ENCODE measurements at places on chromosomes 6 and 20.
A peak's percentile ranks its signal among the peaks of the same experiment; 100 is the strongest.

DNA sequence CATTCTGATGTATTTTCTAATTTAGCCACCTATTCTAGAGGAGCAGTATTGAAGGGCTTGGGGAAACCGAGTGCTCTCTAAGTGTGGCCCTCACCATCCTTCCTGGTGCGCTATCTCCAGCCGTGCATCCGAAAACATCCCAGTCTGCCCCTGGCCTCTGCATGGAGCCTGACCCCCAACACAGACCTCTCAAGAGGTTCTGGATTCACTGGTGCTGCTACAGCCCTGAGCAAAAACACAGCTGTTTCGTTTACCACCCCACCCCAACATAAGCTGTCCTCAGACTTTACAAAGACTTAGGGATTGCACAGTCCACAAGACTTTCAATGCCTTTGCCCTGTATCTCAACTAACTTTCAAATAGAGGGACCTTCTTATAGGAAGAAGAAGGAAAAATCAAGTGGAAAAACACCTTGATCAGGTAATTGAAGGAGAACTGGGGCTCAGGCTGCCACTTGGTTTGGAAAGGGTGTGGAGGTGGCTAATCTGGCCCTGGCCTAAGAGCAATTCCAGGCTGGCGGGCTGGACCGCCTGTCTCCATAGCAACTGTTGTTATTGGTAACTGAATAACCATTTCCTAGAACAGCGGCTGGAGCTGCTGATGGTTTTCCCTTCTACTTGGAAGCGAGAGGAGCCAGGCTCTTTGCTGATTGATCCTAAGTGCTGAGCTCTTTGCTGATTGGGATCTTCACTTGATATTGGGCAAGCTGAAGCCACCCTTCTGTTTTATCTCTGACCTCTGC, 90.2 kb upstream of the TOX2 start:
- DNase-seq, result no peak

- no peak for DNase-seq
These were observed 172.3 kb upstream of the CDYL start for GRCh38 chr6:4603856-4604369.

DNA sequence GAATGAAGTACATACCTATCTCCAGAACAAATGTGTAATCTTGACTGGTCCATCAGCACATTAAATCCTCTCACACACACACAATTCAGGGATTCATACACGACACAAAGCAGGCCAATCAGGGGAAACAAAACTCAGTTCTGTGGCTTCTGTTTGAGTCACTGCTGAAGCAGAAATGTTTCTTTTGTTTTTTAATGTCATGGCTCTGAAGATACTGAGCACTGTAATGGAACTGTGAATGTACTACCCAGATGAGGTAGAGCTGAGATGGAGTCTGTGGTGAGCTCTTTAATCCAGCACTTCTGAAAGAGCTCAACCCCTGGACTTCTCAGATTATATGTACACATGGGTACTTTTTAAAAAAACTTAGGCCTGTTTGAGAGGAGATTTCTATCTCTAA, 116.4 kb downstream of the THEMIS start:
- DNase-seq, result no peak

DNA sequence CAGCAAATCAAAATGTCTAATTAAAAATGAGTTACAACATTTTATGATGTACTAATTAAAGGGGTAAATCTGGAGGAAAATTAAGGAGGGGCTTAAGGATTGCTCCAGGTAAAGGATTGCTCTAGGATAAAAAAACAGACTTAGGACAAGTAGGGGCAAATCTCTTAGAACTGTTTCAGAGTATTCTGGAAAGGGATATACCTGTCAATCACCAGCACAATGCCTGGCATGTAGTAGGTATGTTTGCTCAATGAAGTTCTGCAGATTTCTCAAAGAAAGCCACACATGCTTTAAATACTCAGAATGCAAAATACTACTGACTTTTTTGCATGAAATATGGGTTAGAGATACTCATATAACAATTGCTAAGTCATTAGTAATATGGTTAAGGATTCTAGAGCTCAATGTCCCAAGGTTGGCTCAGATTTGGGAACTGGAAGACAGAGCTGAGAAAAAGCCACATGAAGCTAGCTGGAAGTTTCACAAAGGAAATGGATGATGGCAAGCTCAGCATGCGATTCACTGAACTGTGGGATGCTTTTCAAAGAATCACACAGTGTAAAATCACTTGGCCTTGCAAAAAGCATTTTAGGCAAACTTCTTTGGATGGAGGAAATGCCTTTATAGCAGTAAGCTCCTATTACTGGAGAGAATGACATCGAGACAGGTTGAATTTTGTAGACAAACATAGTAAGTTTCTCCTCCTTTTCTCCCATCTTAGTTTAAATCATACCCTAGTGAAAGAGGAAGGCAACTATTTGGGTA, 72.8 kb downstream of the MAP3K5 start:
- no peak for DNase-seq

GRCh38 chr6:139981768-139982181, 607.3 kb upstream of the CITED2 start:
- DNase-seq, result no peak

GRCh38 chr20:36098364-36098763, 56.2 kb upstream of the EPB41L1 start:
- no peak for DNase-seq

DNA sequence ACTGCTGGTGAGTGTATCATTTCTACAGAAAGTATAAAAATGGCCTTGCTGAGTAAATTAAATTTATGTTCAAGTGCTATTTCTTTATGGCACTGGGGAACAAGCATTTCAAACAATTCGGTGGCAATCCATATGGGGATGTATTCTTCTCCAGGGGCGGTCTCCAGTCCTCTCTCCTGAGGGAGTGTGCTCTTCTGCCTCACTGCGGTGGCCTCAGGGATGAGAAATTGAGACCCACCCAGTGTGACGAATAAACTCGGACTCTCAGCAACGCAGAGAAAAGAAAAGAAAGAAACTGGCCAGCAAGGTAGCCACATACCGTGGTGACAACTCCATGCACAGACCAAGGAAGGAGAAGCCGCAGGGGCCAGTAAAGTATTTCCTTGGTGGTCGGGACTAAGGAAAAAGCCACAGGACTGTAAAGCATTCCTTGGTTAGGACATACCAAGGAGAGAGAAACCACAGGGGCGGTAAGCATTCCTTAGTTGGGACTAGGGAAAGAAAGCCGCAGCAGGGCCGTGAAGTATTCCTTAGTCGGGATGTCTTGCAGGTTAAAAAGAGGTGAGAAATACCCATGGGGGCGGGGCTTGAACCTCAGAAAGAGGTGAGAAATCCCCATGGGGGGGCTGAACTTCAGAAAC, 13.6 kb upstream of the GOPC start:
- DNase-seq, result no peak

- no peak for DNase-seq
These were observed 3.3 kb downstream of the KCNS1 start for GRCh38 chr20:45097485-45098102.

DNA sequence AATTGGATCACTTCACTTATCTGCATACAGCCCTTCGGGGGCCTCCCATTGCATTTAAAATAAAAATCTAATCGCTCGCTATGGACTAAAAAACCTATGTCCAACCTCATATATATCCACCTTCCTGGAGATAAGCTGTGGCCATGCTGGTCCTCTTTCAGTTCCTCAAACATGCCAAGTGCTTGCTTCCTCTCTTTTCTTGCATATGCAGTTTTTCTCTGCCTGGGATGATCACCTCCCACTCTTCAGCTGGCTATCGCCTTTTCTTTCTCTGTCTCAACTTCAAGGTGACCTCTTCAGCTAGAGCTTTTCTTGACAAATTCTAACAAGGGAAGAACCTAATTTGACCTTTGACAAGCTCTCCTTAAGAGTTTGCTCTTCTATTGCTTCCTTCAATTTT, 5.6 kb upstream of the TFB1M start:
- no peak for DNase-seq

DNA sequence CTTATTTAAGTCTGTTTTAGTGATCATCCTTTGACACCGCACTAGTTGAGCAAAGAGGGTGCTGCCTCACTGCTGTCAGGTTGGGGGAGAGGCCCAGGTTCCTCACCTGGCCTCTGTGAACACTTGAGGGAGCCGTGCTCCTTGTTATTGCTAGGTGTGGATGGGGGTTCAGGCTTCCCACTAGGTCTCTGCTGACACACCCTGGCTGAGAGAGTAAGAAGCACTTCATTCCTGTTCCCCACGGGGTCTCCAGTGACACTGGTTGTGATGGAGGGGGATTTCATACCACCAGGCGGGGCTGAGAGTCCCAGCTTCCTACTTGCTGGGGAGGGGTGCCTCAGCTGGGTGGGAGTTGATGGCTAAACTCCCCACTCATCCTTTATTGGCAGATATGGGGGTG, 11.1 kb upstream of the NOTCH4 start:
- DNase-seq, result no peak

DNA sequence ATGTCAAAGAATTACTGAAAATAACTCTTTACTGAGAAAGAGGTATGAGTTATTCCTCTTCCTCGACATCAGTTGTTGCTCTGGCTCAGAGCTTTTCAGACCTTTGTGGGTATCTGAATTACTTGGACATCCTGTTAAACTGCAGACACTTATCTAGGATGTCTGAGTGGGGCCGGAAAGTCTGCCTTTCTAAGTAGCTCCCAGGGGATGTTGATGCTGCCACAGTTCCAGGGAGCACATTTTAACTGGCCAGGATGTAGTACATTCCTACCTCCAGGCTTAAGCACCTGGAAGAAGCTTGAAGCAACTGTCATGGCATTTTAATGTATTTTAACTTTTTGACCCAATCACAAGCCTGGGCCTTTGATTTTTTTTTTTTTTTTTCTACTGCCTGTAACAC, 265.8 kb upstream of the PLCB4 start:
- DNase-seq, result no peak

DNA sequence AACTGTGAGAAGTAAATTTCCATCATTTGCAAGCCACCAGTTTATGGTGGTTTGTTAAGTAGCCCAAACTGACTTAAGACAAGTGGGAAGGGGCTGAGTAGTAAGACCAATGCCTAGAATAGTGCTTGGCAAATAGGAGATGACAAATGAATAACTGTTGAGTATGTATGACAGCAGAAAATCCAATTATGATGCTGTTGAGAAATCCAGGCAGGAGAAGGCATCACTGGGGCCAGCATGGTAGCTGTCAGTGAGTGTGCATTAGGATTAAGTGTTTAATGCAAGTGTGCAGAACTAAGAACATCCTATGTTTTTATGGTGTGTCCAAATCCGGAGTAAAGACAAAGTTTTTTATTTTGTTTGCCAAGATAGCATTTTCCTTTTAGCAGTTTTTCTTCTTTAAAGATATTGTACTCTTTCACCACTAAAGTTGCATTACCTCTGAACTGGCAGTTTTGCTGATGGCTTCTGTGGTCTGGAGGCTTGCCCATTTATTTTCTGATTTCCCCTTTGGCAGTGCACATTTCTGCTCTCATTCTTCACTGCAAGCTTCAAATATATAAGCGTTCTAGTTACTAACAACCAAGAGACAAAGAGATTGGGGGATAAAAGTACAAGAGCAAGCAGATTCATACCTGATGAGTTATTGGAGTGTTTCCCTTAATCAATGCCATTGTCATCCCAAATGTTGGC, 289.7 kb downstream of the KCNQ5 start:
- DNase-seq, result no peak

GRCh38 chr6:1435806-1436205, 46.4 kb downstream of the FOXF2 start:
- no peak for DNase-seq

GRCh38 chr6:119161438-119161837, 83.0 kb upstream of the FAM184A start:
- no peak for DNase-seq

- DNase-seq, result no peak
These were observed 77.4 kb upstream of the F13A1 start for GRCh38 chr6:6397842-6398241.

DNA sequence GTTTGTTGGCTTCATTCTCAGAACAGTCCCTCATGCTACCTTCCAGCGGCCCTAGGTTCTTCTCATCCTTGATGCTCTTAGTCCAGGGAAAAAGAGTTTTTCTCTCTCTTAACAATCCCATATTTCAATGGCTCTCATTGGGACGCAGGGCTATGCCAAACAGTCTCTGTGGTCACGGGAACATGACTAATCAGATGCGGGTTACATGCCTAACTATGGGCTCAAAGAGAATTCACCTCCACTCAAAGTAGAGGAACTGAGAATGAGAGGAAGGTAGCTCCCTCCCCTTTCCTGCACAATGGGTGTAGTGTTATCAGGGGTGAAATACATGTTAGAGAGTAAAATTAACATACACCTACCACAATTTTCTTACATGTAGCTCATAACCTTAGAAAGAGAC, 18.1 kb upstream of the ATRN start:
- no peak for DNase-seq

DNA sequence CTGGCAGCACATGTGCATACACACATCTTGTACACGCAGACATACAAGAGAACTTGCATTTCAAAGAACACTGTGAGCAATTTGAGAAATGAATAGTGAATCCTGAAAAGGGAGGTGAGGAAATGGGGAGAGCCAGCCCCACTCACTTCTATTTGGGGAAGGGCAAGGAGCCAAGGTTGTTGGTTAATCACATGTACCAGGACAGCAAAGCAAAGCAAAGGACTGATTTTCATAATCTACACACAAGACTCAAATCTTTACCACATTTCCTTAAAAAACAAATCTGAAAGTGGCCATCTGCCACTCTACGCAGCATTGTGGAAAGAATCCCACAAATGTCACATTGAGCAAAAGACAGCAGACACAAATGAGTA, 35.0 kb upstream of the KIF16B start:
- DNase-seq, result peak; percentile 27

DNA sequence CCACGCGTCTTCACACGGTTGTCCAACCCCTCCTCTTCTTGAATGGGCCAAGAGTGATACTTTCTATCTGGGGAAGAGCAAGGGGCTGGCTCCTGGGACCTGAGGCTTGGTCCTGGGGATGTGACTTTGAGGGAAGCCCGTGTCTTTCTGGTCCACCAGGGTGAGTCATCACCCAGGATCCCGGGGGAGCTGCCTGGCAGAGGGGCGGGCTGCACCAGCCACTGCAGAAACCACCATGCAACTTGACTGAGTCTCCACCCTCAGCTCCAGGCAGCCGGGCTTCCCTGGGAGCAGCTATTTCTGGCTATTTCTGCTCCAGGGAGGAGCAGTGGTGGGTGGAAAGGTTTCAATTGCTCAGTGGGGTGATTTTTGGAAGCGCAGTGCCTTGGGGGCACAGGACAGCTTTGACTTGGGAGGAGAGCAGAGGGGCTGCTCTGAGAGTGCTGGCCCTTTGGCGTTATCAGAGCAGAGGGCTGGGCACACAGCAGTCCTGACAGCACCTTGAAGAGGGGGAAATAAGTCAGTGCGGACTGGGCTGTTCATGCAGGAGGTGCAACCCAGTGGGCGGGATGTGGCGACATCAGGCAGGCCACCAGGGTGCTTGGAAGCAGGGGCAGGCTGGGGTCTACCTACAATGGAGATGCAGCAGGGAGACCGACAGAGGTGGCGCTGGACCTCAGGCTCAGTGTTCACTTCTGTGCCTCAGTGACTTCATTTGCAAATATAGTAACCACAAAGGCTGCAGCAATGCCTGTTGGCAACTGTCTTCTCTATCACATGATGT, 45.1 kb upstream of the FAM83D start:
- DNase-seq, result no peak

DNA sequence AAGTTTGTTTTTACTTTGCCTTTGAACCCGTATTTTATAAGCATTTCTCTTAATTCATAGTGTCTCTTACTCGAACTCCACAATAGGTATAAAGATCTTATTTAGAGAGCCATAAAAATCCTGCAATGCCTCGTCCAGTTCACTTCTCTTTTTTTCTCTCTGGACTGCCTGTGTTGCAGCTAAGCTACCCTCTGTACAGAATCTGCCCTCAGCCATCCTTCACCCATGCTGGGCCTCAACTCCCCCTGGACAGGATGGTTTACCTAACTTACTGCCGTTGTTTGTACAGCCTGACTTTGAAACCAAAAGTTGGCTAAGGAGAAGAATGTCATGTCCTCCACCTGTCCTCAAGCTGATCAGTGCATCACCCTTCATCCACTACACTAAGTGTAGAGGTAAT, 10.4 kb downstream of the QRSL1 start:
- DNase-seq, result no peak

- no peak for DNase-seq
These were observed 12.6 kb downstream of the TUBB2B start for GRCh38 chr6:3214898-3215297.
